ENCODE measurements at places on chromosomes 1 and 21. TPM values are rescaled to one million over a fixed set of nuclear protein-coding genes. Genes with fewer than 3 reads are reported as not detected.

PRAMEF26 gene
- not detected for total RNA-seq

RAB29 gene
- total RNA-seq: 35.4 TPM

GBP7 gene
- not detected for total RNA-seq

TTC22 gene
- 6.8 TPM for total RNA-seq

POGK gene
- 35.5 TPM for total RNA-seq

TEX38 gene
- total RNA-seq: not detected

PGLYRP3 gene
- total RNA-seq: 4.7 TPM

LRRC52 gene
- total RNA-seq: not detected

ZBTB7B gene
- total RNA-seq: 70.3 TPM

INAVA gene
- 77.3 TPM for total RNA-seq

AGT gene
- total RNA-seq: not detected

NPHS2 gene
- total RNA-seq: not detected

TNFRSF14 gene
- 12.3 TPM for total RNA-seq

MMP23B gene
- 1.1 TPM for total RNA-seq

LINGO4 gene
- total RNA-seq: not detected

OR2L5 gene
- total RNA-seq: not detected

NUDT17 gene
- total RNA-seq: 0.78 TPM

KIF14 gene
- total RNA-seq: 1.0 TPM

FMO2 gene
- total RNA-seq: 0.07 TPM

PPFIA4 gene
- total RNA-seq: 3.1 TPM

TENT5C gene
- 0.34 TPM for total RNA-seq

RALGPS2 gene
- total RNA-seq: 20.9 TPM
